ENCODE measurements at places on chromosomes 3 and 15. TPM values are rescaled to one million over a fixed set of nuclear protein-coding genes. Genes with fewer than 3 reads are reported as not detected.

GRCh38 chr3:12963922-12964701 is 109.1 kb downstream of the IQSEC1 start:
- DNase-seq: no peak

DNA sequence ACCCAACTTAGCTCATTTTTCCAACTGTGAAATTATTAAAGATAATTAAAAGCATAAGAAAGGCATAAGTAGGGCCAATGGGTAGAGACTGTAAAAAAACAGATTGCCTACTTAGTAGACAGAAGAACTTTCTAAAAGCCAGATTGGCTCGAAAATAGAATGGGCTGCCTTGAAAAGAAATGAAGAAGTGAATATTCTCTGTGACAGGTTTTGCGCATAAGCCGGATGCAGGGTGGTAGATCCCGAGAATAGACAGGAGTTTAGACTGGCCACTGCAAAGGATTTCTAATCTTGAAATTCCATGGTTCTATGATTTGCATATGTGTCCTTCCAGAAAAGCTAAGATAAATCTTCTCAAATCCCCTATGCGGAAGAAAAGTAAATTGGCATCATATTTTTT is 173.3 kb upstream of the ICE2 start:
- no peak for DNase-seq

- no peak for DNase-seq
Observed at GRCh38 chr15:57290187-57290586, 86.1 kb upstream of the CGNL1 start.

- DNase-seq: no peak
Observed at GRCh38 chr3:170749765-170750477, 120.1 kb downstream of the RPL22L1 start.

- DNase-seq: no peak
Observed at GRCh38 chr3:151267066-151267465, 11.3 kb downstream of the P2RY14 start.

GRCh38 chr3:13700889-13701288 is 152.0 kb downstream of the FBLN2 start:
- DNase-seq: no peak

The AGTR1 gene
- total RNA-seq: 2.1 TPM

The YEATS2 gene
- total RNA-seq: 64.6 TPM

The AQP9 gene
- total RNA-seq: not detected

Data from neural crest cell (in vitro differentiated cells).